ENCODE measurements at places on chromosomes 11 and 22.
A peak's percentile ranks its signal among the peaks of the same experiment; 100 is the strongest.

DNA sequence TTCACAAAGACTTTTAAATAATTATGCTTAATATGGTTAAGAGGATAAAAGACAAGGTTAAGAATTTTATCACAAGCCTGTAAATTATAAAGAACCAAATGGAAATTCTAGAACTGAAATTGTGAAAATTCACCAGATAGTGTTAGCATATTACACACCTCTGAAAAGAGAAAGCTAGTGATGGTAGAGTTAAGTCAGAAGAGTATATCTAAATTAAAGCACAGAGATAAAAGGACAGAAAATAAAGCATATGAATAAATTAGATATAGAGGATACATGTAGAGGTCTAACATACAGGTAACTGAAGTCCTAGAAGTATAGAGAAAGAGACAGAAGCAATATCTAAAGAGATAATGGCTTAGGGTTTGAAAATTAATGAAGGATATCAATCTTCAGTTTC is 4.2 kb upstream of the CLTCL1 start:
- DNase-seq = no peak

- DNase-seq = no peak
Observed at GRCh38 chr22:37059876-37060449, 8.4 kb downstream of the KCTD17 start.

DNA sequence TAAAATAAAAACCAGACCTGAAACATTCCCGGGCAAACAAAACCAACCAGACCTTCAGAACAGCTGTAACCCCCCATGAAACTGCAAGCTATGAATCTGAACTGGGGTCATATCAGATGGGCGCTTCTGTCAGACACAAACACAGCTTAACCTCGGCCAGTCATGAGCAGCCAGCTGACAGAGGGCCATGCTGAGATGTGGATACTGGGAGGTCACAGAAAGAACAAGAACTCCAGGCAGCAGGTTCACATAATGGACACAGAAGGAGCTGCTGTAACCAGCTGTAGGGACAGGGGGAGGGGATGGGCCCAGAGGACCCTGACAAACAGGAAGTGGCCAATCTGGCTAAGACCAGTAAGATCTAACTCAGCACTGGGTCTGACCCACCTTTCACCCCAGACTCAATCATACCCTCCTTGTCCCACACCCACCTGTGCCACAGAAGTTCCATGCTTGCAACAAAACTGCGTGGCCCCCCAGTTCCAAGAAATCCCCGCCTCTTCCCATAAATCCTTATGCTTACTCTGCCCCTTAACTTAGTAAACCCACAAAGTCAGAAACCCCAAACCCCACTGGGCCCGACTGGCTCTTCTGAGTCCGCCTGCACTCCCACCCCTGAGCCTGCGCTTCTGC is 4.0 kb downstream of the APOL4 start:
- DNase-seq = no peak

DNA sequence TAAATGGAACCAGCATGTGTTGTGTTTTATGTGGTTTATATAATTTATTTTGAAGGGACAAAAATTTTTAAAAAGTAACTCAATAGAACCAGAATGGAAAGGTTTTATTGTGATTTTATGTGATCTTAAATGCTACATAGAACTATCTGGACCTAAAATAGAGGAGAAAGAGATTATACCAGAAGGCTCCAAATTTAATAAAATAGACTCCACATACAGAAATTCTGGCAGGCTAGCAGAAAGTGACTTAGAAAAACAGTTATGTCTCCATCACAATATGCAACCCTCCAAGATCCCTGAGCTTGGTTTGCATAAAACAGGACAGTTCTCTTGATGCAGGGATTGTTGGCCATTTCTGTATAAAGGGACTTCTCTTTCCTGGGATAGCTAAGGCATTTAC is 107.9 kb downstream of the BBOX1 start:
- no peak for DNase-seq

DNA sequence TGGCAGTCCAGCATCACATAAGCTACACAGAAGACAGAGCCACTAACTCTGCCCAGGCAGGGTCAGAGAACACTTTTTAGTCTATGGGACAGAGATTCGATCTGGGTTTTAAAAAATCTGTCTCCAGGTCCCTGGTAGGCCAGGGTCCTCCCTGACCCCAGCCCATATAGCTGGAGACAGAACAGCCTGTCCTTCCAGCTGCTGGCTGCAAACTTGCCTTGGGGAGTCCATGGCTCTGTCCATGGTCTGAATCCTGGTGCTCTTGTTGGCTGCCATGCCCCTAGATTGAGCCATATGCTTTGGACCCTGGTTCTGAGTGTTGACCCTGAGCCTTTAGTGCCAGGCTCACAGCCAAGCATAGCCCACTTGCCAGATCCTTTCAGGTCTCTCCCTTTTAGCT is 13.3 kb upstream of the LIPT2 start:
- DNase-seq = no peak

- DNase-seq = no peak
Observed at GRCh38 chr11:119460582-119460981, 37.6 kb upstream of the THY1 start.

- DNase-seq = no peak
Observed at GRCh38 chr22:47663615-47664605, 901.5 kb downstream of the TBC1D22A start.

- DNase-seq = no peak
Observed at GRCh38 chr11:102653744-102654291, 28.7 kb upstream of the MMP20 start.

GRCh38 chr11:117743121-117743815 is 53.7 kb downstream of the DSCAML1 start:
- DNase-seq = no peak

- no peak for DNase-seq
Observed at GRCh38 chr22:48743601-48744282, 1083.9 kb downstream of the BRD1 start.

- DNase-seq = no peak
Observed at GRCh38 chr22:47629791-47630655, 867.6 kb downstream of the TBC1D22A start.

DNA sequence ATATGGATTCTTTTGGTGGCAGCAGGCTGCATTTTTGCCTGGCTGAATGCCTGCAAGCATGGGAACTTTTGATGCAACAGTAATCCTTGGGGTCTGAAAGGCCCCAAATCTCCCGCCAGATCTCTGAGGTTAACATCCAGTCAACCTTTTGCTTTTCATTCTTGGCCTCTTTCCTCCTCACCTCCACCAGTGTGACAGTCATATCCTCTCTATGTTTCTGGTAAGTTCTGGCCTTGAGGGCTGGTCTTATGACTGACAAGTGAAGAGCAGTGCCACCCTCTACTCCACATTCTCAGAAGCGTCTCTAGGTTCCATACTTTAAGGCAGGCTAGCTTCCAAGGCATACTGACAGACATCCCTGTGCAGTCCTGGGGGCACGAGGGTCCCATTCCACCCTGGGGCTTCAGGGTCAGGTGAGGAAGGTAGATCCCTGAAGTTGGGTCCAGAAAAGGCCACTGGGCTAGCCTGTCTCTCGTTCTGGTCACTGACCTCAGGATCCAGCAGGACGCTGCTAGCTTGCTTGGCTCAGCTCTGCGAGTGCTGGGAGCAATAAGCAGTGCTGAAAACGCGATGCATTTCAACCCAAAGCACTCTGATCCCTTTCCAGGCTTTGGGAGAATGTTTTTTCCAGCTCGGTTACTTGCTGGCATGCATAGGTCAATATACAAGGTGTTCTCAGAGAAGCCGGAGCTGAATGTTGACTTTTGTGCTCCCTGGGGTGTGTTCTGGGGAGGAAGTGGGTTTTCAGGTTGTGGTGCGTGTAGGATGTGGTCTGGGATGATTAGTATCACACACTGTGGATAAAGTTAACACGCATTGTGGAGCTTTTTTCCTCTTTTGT is 75.2 kb downstream of the PTPRJ start:
- peak; percentile 30 for DNase-seq

DNA sequence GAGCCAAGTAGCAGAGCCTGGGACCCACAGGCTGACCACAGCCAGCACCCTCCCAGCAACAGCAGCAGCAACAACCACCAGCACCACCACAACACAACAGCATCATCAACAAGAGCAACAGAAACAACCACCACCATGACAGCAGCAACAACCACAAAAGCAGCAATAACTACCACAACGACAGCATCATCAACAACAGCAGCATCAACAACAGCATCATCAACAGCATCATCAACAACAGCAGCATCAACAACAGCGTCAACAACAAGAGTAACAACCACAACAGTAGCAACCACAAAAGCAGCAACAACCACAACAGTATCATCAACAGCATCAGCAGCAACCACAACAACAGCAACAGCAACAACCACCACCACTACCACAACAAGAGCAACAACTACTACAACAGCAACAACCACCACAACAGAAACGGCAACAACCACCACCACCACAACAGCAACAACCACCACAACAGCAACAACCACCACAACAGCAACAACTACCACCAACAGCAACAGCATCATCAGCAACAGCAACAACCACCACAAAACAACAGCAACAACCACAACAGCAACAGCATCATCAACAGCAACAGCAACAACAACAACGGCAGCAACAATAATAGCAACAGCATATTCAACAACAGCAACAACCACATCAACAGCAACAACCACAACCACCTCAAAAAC is 22.1 kb upstream of the FGF3 start:
- no peak for DNase-seq

DNA sequence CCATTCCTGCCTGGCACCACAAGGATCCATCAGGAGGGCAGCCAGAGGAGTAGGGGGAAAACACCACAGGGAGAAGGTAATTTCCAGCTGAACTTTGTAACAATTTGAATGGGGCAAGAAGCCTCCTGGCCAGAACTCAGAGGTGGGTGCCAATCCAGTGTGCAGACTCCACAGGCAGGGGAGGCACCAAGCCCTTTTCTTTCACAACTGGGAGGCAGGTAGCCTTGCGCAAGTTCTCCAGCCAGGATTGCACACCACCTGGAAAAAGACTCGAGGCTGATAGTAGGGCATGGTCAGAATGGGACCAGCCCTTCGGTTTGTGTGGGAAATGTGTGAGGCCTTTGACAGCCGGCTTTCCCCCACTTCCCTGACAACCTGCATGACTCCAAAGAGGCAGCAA is 161.9 kb upstream of the ARHGAP42 start:
- no peak for DNase-seq

DNA sequence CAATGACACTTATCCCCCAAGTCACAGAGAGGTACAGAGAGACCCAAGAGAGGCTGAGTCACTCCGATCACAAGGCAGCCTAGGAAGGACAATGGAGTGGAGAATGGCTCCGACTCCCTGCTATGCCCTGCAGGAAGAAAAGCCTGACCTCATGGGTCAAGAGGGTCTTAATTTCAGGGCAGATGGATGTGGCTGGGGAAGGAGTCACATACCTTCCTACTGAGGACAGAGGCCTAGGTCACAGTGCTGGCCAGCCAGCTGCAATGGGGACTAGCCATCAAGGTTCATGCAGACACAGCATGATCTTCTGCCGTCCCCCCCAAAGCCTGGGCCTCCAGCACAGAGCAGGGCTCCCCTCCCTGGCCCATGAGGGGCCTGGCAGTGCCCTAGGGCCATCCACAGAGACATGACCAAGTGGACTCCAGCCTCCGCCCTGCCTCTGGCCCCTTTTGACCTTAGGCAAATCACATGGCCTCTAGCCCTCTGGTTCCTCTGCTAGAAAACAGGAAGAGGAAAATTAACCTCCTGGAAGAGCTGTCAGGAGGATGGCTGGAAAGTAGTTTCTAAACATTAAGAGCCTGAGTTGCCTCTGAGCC is 1.8 kb downstream of the ARRB1 start:
- DNase-seq = no peak

DNA sequence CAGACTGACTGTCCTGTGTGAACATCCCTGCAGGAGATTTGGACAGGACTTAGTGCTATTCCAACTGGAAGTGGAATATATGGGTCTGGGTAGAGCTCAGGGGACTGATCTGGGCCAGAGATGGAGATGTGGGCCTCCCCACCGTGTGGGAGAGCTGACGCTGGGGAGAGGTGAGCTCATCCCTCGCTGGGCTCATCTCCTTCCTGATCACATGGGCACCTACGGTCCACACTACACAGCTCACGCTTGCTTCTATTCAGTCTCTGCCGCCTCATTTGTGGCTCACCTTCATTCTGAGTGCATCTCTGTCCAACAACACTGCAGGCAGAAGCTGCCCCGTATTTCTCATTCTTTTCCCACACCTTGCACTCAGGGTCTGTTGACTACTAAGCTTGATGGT is 16.6 kb upstream of the RAB1B start:
- DNase-seq = no peak

All from activated gamma-delta T cell treated with anti-CD3 and anti-CD28 coated beads, Interleukin-2, amount 50 U/mL, for 16 hours (primary cell).